ENCODE measurements at places on chromosomes 4 and X.

- DNase-seq, result peak; percentile 4
Measured at GRCh38 chrX:94178145-94178788, 504.3 kb downstream of the FAM133A start.

- DNase-seq, result no peak
Measured at GRCh38 chr4:1626941-1627340, 57.2 kb downstream of the FAM53A start.

GRCh38 chr4:19615086-19615689, 636.5 kb upstream of the SLIT2 start:
- DNase-seq, result no peak

DNA sequence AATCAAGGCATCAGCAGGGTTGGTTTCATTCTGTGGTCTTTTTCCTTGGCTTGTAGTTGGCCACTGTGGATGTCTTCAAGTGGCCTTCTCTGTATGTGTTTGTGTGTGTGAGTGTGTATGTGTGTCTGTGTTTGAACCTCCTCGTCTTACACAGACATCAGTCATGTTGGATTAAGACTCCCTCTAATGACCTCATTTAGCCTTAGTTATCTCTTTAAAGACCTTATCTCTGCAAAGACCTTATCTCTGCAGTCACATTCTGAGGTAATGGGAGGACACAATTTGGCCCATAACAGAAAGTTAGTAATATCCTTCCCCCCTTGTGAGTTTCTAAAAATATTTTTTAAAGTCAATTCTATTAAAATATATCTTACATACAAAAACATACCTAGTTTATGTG, 126.7 kb downstream of the EMCN start:
- no peak for DNase-seq

- DNase-seq, result no peak
Measured at GRCh38 chrX:56499372-56499771, 64.1 kb upstream of the UBQLN2 start.

DNA sequence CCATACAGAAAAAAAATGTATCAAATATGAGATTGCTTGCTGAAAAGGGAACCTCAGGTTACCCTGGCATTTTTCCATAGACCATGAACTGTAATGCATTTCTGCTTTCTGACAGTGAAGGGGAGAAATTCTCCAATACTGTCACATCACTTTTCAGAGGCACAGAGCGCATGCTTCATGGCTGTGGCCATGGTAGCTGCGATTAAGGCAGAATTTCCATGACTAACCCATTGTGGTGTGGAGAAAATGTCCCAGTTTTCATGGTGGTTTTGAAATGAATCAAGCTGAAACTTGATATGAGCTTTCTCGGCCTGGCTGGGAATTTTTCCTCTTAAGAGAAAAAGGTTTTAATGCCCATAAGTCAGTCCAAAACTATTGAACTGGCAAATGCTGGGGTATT, 39.5 kb upstream of the MAP3K15 start:
- peak; percentile 75 for DNase-seq

GRCh38 chrX:71859637-71860036, 51.0 kb upstream of the NHSL2 start:
- peak; percentile 45 for DNase-seq

- DNase-seq, result peak; percentile 80
Measured at GRCh38 chrX:56233682-56234081, 1.5 kb downstream of the KLF8 start.

DNA sequence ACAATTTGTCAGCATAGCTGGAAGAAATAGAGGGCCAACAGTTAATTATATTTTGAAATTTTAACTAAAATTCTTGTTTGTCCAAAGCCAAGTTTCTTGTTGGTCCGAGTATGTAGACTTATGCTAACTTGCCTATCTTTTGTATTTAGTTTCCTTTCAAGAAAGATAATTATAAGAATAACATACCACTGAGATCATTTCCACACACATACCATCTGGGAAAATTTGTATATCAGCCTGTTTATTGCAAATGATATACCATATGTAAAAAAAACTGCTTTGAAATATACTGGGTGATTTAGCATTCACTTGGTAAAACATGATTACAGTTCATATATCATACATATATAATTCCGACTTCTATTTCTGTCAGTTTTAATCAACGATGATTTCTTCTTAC, 84.7 kb upstream of the ANKRD50 start:
- DNase-seq, result no peak

DNA sequence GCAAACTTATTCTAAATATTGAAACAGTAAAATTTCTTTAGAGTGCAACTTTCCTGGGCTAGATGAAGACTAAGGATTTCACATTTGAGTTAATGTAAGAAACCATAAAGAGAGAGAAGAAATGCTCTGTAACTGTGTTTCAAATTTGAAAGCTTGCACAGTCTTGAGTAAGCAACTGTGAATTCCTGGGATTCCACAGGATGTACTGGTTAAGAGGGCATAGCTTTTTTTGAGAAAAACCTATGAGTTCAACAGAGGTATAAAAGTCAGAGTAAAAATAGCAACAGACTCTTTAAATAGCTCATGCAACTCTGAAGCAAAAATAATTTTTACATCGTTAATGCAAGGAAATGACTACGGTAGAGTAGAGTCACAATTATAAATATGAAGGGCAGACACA, 25.5 kb downstream of the ZNF330 start:
- peak; percentile 35 for DNase-seq

DNA sequence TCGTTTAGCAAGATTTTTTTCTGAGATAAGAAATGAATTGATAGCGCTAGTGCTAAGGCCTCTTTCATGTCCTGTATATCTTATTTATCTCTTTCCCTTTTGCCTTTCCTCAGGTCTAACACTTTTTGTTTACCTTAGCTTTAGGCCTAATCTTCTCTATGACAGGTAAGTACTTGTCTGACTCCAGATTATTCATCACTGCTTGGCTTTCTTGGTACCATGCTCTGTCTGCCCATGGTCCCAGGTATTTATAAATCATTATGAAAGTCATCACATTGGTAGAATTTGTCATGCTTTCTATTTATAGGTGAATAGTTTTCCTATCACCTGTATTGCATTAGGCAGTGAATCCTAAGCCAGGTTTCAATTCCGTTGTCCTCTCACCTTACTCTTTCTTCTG, 99.5 kb upstream of the CTSO start:
- no peak for DNase-seq

GRCh38 chrX:35458142-35458541, 340.0 kb upstream of the MAGEB16 start:
- DNase-seq, result no peak

DNA sequence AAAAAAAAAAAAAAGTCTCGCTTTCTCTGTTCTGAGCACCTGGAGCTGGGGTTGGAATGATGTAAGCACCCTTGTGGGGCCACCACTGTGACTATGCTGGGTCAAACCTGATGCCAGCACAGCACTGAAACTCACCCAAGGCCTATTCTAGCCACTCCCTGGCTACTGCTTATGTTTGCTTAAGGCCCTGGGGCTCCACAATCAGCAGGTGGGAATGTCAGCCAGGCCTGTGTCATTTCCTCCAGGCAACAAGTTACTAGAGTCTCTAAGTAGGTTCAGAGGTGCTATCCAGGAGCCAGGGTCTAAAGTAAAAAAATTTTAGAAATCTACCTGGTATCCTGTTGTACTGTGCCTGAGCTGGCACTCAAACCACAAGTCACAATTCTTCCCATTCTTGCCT, 1306.8 kb downstream of the STIM2 start:
- DNase-seq, result no peak

DNA sequence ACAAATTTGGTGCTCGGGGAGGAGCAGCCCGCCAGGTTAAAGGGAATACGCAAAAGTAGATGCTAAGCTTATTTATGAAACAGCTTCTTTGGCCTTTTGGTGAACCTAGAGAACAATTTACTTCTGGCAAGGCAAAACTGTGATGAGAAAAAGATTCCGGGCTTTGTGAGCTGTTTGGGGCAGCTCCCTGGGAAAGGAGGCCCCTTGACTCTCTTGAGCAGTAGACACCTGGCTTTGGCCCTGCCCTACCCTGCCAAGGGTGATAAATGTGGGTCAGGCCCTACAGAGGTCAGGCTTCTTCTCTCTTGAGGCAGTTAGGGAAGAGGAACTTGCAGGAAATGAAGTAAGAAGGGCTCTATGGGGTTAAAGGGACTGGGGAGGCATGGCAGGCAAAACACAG, 509.6 kb downstream of the MID1IP1 start:
- no peak for DNase-seq

GRCh38 chrX:132924426-132924825, 34.0 kb downstream of the HS6ST2 start:
- DNase-seq, result no peak

- peak; percentile 77 for DNase-seq
Measured at GRCh38 chrX:129925305-129926092, 19.5 kb downstream of the UTP14A start.

DNA sequence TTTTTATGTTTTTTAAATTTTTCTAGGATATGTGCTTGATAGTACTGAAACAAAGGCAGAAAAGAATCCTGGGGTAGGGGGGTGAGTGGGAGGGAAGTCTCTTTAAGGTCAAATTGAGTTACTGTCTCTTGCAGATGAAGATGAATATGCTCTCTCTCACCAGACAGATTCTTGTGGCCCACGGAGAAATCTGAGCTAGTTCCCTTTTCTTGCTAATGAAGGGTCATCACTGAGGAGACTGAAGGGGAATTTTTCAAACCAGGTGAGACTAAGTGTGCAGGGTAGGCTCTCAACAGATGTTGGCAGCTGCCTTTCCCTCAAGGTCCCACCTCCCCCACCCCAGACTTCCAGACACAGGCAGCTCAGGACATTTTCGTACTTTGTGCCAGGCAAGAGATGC, 21.5 kb downstream of the FAM9C start:
- no peak for DNase-seq

- DNase-seq, result no peak
Measured at GRCh38 chrX:119389214-119389613, 9.9 kb upstream of the SLC25A43 start.

- no peak for DNase-seq
Measured at GRCh38 chrX:132568291-132568690, 79.5 kb upstream of the MBNL3 start.

DNA sequence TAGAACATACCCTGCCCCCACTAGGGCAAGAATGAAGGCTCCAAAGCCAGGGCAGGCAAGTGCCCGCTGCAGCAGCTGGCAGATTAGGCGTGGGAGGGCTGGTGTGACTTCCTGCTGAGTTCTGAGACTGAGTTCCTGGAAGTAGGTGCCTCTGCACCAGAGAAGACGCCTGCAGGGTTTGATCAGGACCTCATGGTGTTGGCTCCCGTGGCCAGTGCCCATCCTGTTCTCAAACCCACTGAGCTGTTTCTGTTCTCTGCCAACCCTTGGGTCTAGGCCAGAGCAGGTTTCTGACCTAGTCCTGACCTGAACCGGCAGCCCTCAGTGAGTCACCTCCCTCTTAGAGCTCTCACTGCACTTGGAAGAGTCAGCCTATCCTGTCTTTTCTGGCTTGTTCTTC, 220.7 kb downstream of the HS6ST2 start:
- peak; percentile 3 for DNase-seq

- DNase-seq, result no peak
Measured at GRCh38 chr4:1451752-1452122, 45.5 kb upstream of the NKX1-1 start.

GRCh38 chr4:12439633-12440305, 1011.1 kb upstream of the HS3ST1 start:
- peak; percentile 6 for DNase-seq

GRCh38 chr4:148574502-148574901, 132.3 kb upstream of the NR3C2 start:
- peak; percentile 19 for DNase-seq

GRCh38 chrX:122421434-122422121, 762.5 kb upstream of the GRIA3 start:
- no peak for DNase-seq

DNA sequence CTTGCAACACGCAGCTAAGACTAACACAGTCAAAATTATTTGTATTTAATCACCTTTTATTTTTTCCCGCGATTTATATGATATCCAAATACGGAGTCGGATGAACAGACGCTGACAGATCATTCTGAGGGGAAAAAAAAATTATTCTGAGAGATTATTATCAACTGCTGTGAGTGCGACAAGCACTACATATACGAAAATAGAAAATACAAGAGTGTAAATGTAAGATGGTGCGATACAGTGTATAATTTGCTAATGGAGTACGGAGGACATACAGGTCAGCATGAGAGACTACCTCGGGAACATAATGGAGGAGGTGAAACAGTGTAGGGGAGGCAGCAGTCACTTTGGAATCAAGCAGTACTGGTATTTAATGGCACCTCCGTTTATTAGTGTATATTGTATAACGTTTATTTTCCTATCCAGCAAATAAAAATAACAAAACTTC, 2.8 kb upstream of the LIN54 start:
- DNase-seq, result no peak

- DNase-seq, result peak; percentile 27
Measured at GRCh38 chrX:16188687-16189086, 21.4 kb downstream of the MAGEB17 start.

- no peak for DNase-seq
Measured at GRCh38 chr4:6775746-6776145, 6.8 kb upstream of the KIAA0232 start.

- no peak for DNase-seq
Measured at GRCh38 chr4:6900956-6901355, 8.7 kb upstream of the TBC1D14 start.

DNA sequence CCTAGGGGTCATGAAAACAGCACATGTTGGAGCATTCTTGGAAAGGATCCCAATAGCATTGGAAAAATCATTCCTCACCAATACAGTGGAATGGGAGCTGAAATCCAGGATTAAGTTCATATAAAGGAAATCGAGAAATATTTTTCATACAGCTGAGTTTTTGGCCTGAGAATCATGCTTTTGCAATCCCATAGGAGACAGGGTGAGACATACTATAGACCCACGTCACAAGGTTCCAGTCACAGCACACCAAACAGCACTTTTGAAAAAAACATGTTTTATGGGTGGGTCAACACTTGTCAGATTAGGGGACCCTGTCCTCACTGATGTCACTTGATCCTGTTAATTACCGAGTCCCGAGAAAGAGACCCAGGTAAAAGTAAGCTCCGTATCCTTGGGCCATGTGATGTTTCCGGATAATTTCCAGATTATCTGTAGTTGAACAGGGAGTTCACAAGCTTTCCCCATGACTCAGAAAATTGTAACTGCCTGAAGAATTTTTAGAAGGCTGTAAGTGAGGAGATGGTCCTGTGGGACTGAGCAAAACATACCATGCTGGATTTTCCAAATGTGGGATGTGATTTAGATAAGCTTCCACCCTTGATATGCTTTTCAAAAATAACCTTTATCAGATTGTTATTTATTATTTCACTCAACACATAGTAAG, 80.9 kb upstream of the TLR3 start:
- DNase-seq, result peak; percentile 77

GRCh38 chr4:10371121-10371520, 86.1 kb downstream of the ZNF518B start:
- no peak for DNase-seq

GRCh38 chr4:2350982-2351381, 67.5 kb downstream of the ZFYVE28 start:
- no peak for DNase-seq

GRCh38 chr4:10354225-10354624, 103.0 kb downstream of the ZNF518B start:
- no peak for DNase-seq

- peak; percentile 2 for DNase-seq
Measured at GRCh38 chrX:149825424-149825823, 43.7 kb downstream of the MAGEA9 start.

- DNase-seq, result no peak
Measured at GRCh38 chr4:141995056-141995455, 358.7 kb downstream of the IL15 start.
